ENCODE measurements at places on chromosomes 4 and X.

DNA sequence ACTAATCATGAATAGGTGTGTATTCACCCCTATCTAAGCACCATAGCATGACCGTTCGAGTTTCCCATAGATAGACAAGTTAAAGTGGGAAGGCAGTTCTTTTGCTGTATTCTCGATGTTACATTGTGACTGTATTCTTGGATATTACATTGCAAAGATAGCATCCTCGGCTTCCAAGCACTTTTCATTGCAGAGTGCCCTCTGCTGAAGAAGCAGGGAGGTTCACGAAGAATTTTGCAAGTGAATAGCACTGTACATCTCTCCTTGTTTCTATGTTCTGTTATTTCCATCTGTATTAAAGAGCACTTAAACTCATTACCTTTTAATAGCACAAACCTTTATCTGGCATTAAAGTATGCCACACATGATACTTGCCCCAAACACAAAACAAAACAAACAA lies 426.7 kb upstream of the ARX start:
- DNase-seq = no peak

DNA sequence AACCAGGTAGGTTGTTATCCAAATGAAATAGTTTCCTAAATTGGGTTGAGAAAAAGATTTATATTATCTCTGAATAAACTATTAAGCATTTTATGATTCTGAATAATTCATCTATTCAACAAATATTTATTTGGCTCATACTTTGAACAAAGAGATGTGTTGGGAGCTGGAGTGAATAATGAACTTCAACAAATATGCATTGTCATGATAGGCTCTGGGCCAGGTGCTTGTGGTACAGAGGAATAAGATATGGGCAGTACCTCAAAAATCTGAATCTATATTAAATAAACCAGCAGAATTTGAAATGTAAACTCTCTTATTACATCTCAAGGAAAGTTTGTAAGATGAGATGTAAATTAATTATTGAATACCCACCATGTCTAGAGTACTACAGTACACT lies 75.7 kb upstream of the DCLK2 start:
- no peak for DNase-seq

DNA sequence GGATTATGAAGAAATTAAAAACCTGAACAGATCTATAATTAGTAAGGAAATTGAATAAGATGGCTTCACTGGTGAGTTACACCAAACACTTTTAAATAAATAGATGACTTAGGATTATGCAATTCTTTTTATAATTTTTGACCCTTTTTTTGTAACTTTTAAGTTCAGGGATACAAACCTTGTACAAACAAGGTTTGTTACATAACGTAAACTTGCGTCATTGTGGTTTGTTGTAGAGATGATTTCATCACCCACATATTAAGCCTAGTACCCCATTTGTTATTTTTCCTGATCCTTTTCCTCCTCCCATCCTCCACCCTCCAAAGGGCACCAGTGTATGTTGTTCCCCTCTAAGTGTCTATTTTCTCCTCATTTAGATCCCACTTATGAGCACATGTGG lies 75.7 kb downstream of the CPEB2 start:
- no peak for DNase-seq

GRCh38 chr4:36323816-36324419 lies 42.5 kb downstream of the DTHD1 start:
- no peak for DNase-seq

DNA sequence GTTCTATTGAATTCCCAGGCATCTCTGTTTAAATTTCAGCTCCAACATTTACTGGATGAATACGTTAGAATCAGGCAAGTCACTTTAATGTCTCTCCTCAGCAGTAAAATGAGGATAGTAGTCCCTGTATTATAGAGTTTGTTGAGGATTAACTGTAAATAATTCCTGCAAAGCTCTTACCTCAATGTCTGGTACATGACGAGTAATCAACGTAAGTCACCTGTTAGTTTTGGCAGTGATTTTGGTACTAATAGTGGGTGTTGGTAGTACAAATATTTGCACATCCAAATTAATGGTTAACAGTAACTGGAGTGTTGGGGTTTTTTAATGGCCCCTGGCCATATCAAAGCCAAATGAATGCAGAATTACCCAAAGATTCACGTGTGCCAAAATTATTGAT lies 189.8 kb upstream of the GALNT7 start:
- no peak for DNase-seq

GRCh38 chr4:39544580-39545315 lies 17.5 kb upstream of the UGDH start:
- DNase-seq = no peak

- no peak for DNase-seq
Observed at GRCh38 chr4:99088023-99088449, 552 bp downstream of the ADH5 start.

GRCh38 chrX:39903937-39904336 lies 193.8 kb downstream of the BCOR start:
- DNase-seq = no peak

DNA sequence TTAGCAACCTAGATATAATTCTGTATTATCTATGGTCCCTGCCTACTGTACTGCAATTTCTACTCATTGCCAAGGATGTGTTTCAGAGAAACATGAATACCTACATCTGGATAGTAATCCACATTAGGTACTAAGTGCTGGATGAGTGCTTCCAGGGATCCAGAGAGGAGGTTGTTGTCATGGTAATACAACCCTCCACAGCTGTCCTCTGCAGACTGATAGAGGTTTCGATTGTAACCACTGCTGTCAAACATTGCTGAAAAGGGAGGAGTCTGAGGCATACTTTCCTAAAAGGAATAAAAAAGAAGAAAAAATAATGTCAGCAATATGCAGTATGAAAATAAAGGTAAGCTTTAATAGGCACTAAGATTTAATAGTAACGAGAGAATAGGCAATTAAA lies 12.5 kb downstream of the RASGEF1B start:
- DNase-seq = no peak

- DNase-seq = no peak
Observed at GRCh38 chr4:67452100-67452845, 93.0 kb downstream of the CENPC start.

Measured in stimulated activated CD8-positive, alpha-beta memory T cell treated with anti-CD3 and anti-CD28 coated beads, Interleukin-15, amount 100 ng/mL, for 24 hours (primary cell).